ENCODE measurements at places on chromosomes 1 and 21.

DNA sequence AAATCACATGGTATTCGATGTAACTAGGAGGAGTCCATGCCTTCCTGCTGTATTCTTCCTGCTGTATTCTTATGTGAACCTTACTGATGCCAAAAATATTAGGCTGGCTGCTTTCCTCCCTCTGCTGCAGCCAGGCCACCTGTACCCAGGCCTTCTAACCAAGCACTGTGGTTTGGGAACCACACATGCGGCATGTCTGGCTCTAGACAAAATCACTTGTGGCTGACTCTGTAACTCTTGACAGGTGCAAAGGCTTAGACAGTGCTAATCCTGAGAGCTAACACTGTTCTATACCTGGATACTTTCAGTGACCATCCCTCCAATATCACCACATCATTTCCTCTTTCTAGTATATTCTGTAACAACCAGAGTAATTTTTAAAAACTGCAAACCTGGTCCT, 67.7 kb downstream of the PCP4 start:
- DNase-seq = no peak

DNA sequence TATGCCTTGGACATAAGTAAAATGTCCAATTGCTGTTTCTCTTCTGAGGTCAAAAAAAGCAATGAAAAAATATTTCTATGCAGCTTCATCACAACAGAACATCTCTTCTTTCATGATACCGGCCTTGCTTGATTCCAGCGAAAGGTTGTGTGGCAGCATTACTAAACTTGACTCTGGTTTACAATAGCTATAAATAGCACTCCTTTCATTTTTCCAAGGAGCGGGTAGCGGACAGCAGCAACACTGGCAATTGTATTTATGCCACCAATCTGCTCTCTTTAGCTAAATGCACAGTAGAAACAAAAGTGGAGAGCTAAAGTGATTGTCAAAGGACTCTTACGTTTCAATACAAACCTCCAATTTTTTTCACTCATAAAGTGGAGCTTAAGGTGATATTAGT, 7.5 kb upstream of the DAB1 start:
- no peak for DNase-seq

DNA sequence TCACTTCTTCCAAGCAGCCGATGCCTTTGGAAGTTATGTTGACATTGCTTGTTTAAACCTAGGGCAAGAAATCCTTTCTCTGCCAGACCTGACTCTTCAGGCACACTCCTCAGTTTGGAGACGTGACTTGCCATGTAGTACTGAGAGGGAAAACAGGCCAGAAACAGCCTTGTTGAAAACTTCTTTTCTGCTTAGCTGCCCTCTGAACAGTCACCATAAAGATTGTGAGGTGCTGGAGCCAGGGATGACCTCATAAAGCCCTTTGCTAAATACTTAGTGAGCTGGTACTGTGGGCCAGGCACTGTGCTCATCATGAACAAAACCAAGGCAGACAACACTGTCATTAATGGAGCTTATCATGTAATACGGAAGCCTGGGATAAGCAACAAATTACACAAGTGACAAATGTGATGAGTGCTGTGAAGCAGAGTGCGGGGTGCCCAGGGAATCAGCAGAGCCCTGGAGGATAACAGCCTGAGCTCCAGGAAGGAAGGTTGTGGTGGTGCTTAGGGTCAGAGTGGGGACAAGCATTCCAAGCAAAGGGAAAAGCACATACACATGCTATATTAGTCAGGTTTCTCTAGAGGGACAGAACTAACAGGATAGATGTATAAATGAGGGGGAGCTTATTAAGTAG, 42.4 kb downstream of the MTARC1 start:
- DNase-seq = no peak

- DNase-seq = no peak
Observed at GRCh38 chr1:156144742-156145141, 8.6 kb upstream of the SEMA4A start.

GRCh38 chr1:160834945-160835565, 27.6 kb downstream of the CD244 start:
- DNase-seq = no peak

GRCh38 chr1:50458507-50458906, 35.3 kb upstream of the DMRTA2 start:
- DNase-seq = peak; percentile 73

- peak; percentile 15 for DNase-seq
Observed at GRCh38 chr1:167922023-167922422, 8.1 kb upstream of the ADCY10 start.

GRCh38 chr21:26842974-26843932, 2.0 kb downstream of the ADAMTS1 start:
- peak; percentile 99 for DNase-seq

GRCh38 chr1:8257621-8258020, 60.3 kb upstream of the SLC45A1 start:
- no peak for DNase-seq

DNA sequence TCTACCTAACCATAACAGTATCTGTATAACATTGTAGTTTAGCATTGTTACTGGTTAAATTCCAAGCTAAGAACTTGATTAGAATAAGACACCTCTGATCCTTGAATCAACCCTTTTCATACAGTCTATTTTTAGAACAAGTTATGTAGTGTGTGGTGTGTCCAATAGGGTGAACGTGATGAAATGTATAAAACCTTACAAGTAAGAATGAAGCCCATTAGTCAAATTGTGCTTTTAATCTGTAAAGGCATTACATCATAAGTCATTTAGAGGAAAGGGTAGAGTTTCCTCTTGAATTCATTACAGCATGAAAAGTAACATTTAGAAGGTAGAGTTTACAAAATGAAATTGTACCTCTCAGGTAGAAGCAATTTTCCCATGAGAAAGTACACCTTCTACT, 479.2 kb downstream of the LTN1 start:
- DNase-seq = no peak

- peak; percentile 25 for DNase-seq
Observed at GRCh38 chr1:225835856-225836255, 25.9 kb downstream of the EPHX1 start.

GRCh38 chr1:173856903-173857302, 10.9 kb downstream of the GAS5 start:
- DNase-seq = no peak

DNA sequence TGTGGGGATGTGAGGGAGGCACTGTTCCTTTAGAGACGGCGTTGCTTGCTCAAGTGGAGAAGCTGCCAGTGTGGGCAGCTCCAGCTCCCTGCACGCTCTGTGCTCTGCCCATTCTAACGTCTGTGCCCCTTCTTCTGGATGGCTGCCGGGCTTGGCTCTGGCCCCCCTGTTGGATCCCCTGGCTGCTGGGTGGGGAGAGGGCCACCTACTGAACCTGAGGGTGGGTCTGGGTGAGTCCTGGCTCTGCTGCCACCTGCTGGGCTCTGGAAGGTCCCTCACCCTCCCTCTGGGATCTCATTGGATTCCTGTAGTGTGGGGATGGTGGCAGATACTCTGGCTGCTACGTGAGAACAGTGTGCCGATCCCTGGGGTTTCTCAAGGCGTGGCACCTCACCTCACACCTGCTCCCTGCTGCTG, 5.0 kb downstream of the PFKL start:
- DNase-seq = peak; percentile 39

- DNase-seq = no peak
Observed at GRCh38 chr1:212621043-212621948, 12.7 kb downstream of the ATF3 start.

- DNase-seq = peak; percentile 51
Observed at GRCh38 chr1:119159111-119159510, 18.7 kb upstream of the WARS2 start.

- no peak for DNase-seq
Observed at GRCh38 chr1:8663090-8663802, 154.2 kb downstream of the RERE start.

- peak; percentile 81 for DNase-seq
Observed at GRCh38 chr1:53896635-53897229, 2.7 kb downstream of the DIO1 start.

DNA sequence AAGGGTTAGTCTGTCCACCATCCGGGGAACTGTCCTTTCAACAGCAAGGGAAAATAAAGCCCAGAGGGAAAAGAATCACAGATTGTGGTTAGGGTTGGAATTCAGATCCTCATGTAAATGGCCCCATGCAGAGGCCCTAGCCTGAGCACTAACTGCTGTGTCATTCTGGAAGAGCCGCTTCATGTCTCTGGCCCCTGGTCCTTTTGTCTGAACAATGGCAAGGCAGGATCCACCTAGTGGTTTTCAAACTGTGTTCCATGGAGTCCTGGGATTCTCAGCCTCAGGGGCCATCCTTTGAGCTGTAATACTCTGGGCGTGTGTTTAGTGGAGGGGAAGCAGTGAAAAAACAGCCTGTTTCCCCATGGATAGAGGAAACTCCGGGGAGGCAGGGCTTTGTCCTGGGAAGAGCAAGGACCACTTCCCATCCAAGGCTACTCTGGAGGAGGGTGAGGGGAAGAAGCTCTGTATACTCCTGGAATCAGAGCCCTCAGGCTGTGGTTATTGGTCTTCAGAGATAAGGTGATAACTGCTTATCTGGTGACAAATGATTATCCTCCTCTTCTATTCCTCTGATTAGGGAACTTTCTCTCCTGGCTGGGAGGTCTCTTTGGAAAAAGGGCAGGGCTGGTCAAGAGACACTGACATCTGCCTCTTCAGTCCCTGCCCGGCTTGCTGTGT, 19.2 kb downstream of the PAX7 start:
- peak; percentile 66 for DNase-seq

- DNase-seq = no peak
Observed at GRCh38 chr1:92500552-92500951, 13.8 kb upstream of the GFI1 start.

- no peak for DNase-seq
Observed at GRCh38 chr1:10943041-10943440, 69.4 kb upstream of the TARDBP start.

- no peak for DNase-seq
Observed at GRCh38 chr1:54016343-54017282, 1.4 kb downstream of the LDLRAD1 start.

DNA sequence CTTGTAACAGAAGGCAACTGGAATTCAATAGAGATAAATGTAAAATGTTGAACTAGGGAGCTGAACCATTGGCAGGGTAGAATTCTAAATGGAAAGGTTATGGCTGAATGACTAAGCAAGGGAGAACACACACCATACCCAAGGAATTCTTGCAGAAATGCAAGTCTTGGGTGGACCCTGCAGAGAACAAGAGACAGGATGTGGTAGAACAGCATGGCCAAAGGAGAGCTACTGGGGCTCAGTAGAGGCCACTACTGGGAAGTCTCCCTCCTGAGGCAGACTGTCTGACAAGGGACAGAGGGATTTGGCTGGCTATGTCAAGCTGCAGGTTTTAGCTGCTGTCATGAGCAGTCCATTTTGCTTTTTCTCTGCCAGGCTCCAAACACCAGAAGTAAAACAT, 180.9 kb downstream of the TNR start:
- DNase-seq = no peak
